ENCODE measurements at places on chromosomes 11 and 22. TPM values are rescaled to one million over a fixed set of nuclear protein-coding genes. Genes with fewer than 3 reads are reported as not detected.

Gene ATG13
- total RNA-seq = 85.6 TPM

Gene C11orf91
- not detected for total RNA-seq

Gene SESN3
- total RNA-seq = 94.5 TPM

Gene CHST1
- total RNA-seq = 275 TPM

- no peak for DNase-seq
Observed at GRCh38 chr11:6204706-6205105, 651 bp upstream of the C11orf42 start.

DNA sequence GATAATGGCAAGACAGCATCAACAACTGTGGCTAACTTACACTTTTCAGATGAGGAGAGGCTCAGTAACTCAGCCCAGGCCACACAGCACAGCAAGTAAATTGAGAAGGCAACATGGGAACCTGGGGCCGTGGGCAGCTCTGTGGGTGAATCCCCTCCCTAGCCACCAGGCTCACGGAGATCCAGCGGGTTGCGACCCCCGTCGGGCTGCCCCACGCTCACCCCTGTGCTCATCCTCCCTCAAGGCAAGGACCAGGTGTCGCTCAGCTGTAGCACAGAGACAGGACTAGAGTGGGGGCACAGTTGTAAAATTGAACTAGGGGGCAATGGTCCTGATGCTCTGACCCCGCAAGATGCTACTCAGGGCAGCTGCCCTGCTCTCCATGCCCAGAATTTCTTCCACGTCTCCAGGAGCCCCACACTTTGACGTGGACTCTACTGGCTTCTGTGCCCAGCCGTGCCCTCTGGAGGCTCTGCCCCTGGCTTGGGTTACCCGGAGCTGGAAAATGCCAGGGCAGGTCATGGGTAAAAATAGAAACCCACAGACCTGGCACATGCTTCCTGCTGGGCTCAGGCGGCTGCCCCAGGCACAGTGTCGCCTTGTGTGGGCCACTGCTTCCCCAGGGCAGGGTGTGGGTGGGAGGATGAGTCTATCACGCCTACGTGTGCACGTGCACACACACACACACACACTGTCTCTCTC, 9.0 kb downstream of the TUBA8 start:
- no peak for DNase-seq

DNA sequence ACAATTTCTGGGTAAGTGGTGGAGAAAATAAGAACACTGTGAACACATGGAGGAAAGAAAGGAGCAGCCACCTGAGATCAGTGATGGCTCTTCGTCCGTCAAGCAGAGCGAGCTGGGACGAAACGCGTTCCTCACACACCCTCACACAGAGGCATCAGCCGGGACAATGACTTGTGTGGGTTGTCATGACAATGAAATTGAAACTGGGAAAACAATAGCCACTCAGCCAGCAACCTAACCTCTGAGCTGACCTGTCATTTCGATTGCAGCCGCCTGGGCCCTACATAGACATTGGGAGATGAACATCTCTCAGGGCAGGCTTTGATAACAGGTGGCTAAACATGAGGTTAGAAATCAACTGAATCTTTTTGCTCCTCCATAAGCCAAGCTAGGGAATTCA, 51.3 kb downstream of the TRIM29 start:
- DNase-seq = no peak

- DNase-seq = no peak
Observed at GRCh38 chr11:19020831-19021230, 39.7 kb downstream of the MRGPRX2 start.

- no peak for DNase-seq
Observed at GRCh38 chr11:27187848-27188621, 147.4 kb downstream of the BBOX1 start.

DNA sequence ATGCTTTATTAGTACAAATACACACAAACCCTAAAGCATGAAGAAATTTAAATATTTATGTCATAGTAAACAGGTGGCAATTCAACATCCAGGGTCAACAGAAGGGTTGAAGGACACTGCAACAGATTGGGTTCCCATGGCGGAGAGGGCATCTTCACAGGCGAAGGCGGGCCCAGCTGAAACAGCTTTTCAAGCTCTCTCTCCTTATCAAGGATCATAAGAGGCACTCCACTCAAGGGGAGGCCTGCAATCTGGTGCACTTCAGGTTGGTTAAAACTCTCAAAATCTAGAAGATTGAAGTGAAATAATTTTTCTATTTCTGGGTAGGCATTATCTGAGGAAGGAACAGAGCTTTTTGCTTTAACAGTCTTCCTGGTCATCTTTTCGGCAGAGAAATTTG, 16.8 kb upstream of the SLC22A8 start:
- DNase-seq = no peak

DNA sequence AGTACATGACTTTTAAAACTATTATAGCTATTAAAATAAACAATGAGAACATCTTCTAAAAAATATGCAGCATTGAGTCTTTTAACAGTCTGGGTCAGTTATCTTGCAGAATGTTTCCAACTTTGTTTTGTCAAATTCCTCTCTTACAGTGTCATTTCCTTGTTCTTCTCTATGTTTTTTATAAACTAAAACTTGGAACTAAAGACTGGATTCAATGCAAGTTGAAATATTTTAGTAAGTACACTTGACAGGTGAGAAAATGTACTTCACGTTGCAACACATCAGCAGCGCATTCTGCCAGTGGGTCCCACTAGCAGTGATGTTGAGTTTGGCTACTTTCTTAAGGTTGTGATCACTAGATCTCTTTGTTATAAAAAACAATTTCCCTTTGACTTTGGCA, 1407.6 kb upstream of the RAG2 start:
- DNase-seq = no peak

GRCh38 chr11:33920838-33921613, 29.1 kb upstream of the LMO2 start:
- DNase-seq = no peak

- DNase-seq = no peak
Observed at GRCh38 chr11:62601122-62601371, 618 bp downstream of the MTA2 start.

- no peak for DNase-seq
Observed at GRCh38 chr11:46270684-46271083, 6.8 kb upstream of the CREB3L1 start.

- DNase-seq = peak; percentile 63
Observed at GRCh38 chr11:65639623-65640482, 2.0 kb downstream of the SIPA1 start.

GRCh38 chr11:2399488-2400068, 972 bp upstream of the TSSC4 start:
- DNase-seq = peak; percentile 45

DNA sequence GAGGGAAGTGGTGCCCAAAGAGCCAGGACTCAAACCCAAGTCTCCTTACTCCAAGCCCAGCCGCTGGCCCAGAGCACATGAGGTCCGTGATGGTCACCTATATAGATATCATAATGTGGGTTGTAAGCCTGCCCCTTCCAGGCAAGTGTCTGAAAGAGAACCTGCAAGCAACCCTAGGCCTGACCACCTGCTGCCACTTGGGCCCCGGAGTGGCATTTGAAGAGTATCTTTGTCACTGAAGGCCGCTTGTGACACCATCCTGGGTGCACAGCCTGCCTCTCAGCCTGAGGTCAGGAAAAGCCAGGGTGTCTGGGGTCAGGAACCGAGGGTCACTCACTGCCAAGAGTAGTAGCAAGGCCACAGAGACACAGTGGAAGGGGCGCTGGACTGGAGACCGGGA, 32.4 kb downstream of the OTOG start:
- no peak for DNase-seq

DNA sequence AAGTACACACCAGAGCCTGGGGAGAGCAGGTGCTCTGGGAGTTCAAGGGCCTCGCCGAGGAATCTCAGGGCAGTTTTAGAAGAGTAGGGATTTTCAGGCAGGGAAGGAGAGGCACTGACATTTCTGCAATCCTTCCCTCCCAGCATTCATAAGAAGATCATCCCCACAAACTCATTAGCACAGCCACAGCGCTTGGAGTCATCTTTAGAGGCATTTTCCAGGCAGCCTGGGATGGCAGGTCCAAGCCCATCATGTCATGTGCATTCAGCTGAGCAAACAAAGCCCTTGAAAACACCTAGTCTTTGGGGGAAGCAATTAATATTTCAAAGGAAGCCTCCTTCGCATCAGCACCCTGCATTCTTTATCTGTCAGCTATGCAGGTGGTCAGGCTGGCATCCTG, 43.8 kb downstream of the MAP6 start:
- no peak for DNase-seq
